ENCODE measurements at places on chromosomes 1 and 21.

GRCh38 chr1:163203561-163203960, 845 bp upstream of the RGS5 start:
- DNase-seq, result no peak

GRCh38 chr1:189983166-189983890, 494.3 kb downstream of the BRINP3 start:
- DNase-seq, result no peak

GRCh38 chr1:208799186-208799585, 555.0 kb upstream of the PLXNA2 start:
- no peak for DNase-seq

DNA sequence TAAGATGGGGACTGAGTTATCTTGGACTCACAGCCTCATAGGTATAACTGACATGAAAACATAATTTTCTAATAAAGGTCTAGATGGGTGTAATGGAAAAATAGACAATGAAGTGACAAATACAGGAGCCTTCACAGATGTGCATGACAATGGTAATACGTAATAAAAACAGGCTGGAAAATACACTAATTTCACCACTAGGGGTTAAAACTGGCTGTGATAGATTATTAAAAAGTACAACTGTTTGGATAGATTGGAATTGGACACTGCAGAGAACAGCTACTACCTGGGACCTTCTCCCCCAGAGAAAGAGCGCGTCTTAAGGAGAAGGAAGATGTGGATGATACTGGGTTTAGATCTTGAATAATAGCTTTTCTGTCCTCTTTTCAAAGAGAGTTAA, 9.8 kb downstream of the KAZN start:
- DNase-seq, result no peak

DNA sequence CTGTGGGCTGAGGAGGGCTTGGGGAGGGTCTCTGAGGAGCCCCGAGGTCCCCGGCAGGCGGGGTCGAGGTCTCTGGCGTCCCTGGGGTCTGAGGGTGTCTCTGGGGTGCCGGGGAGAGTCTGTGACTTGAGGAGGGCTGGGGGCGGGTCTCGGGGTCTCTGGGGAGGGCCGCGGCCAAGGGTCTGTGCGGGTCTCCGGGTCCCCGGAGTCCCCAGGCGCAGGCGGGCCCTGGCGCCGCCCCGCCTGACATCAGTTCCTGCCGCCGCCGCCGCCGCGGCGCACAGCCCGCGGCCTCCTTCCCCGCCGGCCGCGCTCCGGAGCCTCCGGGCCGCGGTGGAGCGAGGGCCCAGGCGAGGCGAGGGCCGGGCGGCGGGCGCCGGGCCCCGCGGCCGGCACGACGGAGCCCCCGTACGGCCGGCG, at the start of gene PLEKHM2:
PLEKHM2 (plus strand) TSS at position 279 of the 420 bp plus-strand sequence. CDS start 239 bp downstream, outside the sequence.
- DNase-seq, result no peak

GRCh38 chr1:234963180-234963903, 165.3 kb downstream of the TOMM20 start:
- DNase-seq, result peak; percentile 72

- no peak for DNase-seq
Observed at GRCh38 chr1:156602557-156602993, 1.3 kb upstream of the GPATCH4 start.

- DNase-seq, result peak; percentile 44
Observed at GRCh38 chr1:34786521-34787325, 5.7 kb downstream of the GJB3 start.

GRCh38 chr1:55037733-55038551, 1.4 kb upstream of the PCSK9 start:
- no peak for DNase-seq

DNA sequence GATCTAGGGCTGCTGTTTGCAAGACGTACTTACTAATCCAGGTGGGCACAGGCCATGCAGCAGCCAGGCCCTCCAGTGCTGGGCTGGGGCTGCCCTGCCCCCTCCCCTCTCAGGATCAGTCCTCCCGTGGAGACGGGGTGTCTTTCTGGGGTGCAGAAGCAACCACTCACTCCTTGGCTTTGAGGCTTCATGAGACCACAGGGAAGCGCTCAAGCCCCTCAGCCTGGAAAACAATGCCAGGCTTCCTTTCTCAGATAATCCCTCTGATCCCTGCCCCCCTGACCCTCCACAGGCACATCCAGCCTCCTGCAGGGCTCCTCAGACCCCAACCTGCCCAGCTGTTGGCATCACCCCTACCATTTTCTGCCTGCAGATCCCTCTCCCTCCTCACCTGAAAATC, 13.9 kb upstream of the C2CD2 start:
- DNase-seq, result no peak

DNA sequence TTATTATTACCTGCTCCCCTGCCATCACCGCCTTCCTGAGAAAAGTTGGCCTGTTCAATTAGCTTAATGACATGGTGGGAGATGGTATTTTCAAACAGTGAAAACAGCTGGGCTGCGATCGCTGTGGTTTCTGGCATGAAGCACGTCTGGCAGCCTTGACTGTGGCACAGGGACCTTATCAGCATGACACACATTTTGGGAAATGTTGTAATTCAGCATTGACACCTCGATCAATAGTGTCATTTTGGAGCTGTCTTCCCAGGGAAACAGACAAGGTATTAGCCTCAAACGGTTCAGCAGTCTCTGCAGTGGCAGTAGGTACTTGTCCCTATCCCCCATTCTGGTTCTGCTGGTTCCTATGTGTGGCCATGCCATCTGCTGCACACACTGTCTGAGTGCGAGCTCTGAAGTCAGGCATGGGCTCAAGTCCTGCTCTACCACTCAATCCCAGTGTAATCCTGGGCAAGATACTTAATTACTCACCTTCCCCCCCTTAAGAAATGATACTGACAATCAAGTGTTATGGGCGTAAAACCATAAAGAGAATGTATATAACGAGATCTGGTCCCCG, 154.5 kb upstream of the KCND3 start:
- DNase-seq, result no peak

DNA sequence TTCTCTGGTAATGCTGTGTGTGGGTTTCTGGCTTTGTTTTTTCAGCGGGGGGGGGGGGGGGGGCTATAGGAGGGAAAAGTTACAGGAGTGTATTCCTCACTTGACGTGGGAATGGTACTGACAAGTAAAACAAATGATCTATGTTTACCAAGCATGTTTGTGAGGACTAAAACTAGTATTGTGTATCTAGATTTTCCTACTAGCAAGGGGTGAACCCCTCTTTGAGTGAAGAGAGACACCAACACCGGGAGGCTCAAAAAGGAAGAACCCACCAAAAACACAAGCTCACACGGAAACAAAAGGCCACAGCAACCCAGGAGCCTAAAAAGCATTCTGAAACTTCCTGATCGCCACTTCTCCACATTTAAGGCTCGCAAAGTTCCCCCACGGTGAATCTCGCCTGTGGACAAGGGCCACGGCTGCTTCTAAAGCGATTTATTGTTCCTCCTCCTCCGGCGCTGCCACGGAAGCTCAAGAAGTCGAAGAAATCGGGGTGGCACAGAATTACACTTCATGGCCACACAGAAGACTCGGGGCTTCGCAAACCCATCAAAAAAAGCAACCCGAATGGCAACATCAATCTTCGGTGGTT, 703 bp downstream of the PUM1 start:
- no peak for DNase-seq

- DNase-seq, result no peak
Observed at GRCh38 chr1:209428241-209428921, 155.1 kb upstream of the CAMK1G start.

- DNase-seq, result no peak
Observed at GRCh38 chr1:76835203-76835602, 32.1 kb upstream of the ST6GALNAC5 start.

- peak; percentile 92 for DNase-seq
Observed at GRCh38 chr1:117826540-117827078, 102.8 kb downstream of the GDAP2 start.

GRCh38 chr1:211752951-211753486, 77.5 kb downstream of the LPGAT1 start:
- DNase-seq, result no peak

- no peak for DNase-seq
Observed at GRCh38 chr1:229133151-229133550, 137.8 kb upstream of the RAB4A start.

DNA sequence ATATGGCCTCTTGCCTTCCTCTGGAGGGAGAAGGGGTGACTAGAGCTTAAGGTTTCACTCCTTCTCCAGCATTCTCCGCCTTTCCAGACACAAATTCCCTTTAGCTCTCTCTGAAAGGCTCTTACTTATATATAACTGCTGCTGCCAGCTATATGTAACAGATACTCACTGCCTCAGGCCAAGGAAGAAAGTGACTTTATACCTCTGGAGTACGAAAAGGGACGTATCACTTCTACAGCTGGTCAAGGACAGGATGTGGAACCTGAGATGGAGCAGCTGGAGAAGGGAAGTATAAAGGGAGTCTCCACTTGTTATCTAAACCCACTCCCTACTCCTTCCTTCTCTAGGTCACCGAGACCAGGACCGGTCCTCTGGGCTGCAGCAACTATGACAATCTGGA, 102.4 kb downstream of the BRINP2 start:
- no peak for DNase-seq

DNA sequence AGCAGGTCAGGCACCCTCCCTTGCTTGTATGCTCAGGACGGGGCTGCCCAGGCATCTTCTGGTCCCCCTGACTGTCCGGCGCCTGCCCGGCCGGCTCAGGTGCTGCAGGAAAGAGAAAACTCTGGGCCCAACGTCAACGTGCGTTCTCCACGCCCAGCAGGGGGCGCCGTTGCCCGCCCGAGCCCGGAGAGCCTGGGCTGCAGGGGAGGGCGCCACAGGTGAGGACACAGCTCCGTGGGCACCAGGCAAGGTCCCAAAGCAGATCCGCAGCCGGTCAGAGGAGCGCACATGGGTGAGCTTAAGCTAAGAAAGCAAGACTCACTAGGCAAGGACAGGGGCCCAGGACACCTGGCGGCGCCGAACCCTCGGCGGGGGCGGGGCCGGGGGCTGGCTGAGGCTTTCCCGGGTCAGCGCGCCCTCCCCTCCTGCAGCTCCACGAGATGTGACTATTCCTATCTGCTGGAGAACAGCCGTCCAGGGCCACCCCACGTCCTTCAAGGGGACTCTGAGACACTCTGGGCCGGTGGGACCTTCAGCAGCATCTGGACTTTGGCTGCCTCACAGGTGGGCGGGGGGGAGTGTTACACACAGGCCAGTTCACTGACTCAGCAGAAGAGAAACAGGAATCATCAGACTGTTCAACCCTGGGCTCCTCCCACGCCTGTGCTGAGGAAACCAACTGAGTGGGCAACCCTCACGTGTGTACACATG, 29.3 kb downstream of the KRTAP10-1 start:
- no peak for DNase-seq
